NCI-H82 (cell line): ENCODE measurements at places on chromosomes 4 and X.

DNA sequence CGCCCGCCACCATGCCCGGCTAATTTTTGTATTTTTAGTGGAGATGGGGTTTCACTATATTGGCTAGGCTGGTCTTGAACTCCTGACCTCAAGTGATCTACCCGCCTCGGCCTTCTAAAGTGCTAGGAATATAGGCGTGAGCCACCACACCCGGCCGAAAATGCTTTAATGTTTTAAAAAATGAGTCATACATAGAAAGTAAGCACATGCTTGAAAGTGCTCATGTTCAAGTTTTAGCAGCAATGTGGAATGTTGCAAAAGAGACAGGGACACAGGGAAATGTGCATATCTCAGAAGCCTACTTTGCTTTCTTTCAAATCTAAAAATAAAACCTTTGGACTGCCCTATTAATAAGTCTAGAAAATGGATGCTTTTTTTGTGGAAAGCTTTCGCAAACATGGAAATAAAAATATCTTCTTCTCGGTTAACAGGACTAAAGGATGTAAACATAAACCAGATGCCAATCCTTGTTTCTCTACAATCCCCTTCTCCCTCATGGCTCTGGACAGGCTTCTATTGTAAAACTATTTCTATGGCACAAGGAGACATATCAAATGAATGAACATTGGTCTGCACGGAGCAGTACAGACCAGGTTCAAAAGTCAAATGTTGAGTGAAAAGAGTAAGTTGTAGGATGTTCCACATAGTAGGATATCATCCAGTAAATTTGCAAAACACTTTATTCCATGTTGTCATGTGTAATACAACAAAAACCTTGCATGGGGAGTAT is 15.0 kb downstream of the MECP2 start:
- DNase-seq: no peak

- DNase-seq: no peak
These were observed 60.1 kb downstream of the RFC1 start for GRCh38 chr4:39305912-39306677.

- no peak for DNase-seq
These were observed 186.7 kb upstream of the NOCT start for GRCh38 chr4:138828926-138829325.

GRCh38 chrX:69014200-69014599 is 151.1 kb downstream of the PJA1 start:
- no peak for DNase-seq

- DNase-seq: peak; percentile 1
These were observed 61.2 kb upstream of the CAMK2D start for GRCh38 chr4:113822555-113823290.

DNA sequence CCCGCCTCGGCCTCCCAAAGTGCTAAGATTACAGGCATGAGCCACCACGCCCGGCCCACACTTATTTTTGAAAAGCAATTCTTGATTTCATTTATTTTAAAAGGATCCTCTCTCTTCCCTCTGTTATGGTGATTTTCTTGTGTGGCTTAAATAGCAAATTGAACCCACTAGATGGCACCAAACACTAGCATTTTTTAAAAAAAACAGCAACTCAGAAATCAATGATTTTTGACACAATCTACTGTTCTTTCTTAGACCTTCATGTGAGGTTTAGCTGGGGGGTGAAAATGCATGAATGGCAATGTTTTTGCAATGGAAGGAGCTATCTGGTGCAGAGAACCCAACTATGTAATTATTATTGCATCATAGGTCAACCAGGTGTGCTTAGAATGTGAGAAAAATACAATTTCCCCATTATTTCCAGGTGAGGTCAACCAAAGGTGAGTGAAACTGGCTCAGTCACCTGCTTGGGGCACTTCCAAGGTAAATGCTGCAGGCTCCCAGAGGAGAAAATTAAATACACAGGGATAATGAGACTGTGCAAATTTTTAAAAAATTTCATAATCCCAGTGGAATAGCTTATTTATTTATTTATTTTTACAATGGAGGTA is 226.7 kb upstream of the PRKX start:
- DNase-seq: peak; percentile 10

GRCh38 chrX:38138157-38138891 is 82.3 kb downstream of the SRPX start:
- DNase-seq: peak; percentile 80

DNA sequence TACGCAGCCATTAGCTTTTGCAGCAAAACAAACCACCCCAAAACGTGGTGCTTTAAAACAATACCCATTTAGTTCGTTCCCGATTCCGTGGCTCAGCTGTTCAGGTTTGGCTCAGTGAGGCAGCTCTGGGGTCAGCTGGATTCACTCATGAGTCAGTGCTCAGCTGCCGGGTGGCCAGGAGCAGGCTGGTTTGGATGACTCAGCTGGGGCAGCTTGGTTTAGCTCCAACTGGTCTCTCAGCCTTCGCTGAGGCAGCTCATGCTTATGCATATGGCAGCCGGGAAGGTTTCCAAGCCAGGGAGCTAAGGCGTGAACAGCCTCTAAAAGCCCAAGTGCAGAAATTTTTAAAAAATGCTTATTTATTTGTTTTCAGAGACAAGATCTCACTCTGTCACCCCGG is 13.3 kb upstream of the CD99 start:
- DNase-seq: no peak

DNA sequence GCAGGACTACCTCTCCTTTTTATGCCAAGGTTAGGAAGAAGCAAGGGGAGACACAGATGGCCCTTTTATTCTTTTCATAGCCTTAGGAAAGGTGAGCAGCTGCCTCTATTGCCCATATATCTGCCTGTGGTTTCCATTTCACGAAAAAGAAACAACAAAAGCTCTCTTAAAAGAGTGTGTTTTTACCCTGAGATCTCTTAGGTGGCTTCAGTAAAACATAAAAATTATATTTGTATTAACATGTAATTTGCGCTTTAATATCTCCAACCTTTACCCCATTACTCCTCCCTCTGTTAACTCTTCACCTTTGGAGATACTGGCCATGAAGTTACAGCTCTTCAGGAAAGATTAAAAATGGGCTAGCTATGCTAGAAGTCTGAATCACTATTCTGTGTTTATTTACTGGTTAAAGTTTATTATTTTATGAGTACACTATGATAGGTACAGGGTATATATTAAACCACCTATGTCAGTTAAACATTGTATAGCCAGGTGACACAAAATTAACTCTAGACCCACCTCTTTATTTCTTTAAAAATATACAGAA is 15.0 kb upstream of the SULT1B1 start:
- DNase-seq: no peak

GRCh38 chr4:129261584-129261983 is 165.6 kb downstream of the C4orf33 start:
- DNase-seq: peak; percentile 90

- DNase-seq: no peak
These were observed 4.7 kb upstream of the KLF3 start for GRCh38 chr4:38659346-38659745.

DNA sequence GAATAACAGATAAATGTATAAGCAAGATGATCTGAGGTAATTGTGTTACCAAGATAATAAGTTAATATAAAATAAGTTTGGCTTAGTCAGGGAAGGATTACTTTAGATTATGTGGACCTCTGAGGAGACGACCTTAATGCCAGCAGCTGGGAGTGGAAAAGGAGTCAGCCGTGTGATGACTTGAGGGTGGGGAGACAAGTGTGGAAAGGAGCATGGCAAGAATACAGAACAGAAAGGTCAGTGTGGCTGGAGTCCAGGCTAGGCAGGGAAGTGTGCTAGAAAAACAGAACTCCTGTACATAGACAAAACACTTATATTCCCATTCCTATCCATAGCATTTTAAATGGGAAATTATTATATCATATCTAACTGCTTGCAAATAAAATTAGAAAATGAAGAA is 138.8 kb downstream of the PDLIM5 start:
- DNase-seq: peak; percentile 32

DNA sequence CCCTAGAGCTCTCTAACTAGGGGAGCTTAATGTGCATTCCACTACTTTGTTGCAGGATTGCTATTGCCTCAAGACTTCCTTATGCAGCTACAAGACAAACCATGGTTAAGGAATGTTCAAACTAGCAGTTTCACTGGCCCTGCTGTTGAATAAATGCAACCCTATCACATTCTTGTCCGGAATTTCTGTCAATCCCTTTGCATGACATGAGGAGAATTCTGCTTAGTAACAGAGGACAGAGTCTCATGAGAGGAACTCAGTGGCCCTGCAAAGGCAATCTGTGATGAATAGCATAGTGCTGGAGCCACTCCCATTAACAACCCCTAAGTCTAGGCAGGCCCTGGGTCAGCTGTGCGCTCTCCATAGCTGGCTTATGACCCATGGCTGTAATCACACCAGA is 30.7 kb upstream of the SGMS2 start:
- no peak for DNase-seq

DNA sequence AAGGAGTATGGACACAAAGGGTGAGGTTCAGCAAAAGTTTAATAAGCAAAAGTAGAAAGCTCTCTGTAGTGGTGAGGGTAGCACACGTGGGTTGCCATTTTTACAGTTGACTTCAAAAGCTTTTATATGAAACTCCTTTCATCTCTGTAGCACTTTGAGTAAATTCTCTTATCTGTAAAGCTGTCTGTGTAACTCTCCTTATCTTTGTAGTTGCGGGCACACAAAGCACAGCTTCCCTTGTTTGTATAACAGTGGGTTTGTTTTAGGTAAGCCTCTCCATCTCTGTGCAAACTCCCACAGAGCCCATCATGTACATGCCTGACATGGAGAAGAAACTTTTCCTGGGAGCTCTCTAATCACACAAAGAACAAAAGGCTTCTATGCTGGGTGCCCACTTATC is 325.9 kb upstream of the PABPC5 start:
- no peak for DNase-seq

DNA sequence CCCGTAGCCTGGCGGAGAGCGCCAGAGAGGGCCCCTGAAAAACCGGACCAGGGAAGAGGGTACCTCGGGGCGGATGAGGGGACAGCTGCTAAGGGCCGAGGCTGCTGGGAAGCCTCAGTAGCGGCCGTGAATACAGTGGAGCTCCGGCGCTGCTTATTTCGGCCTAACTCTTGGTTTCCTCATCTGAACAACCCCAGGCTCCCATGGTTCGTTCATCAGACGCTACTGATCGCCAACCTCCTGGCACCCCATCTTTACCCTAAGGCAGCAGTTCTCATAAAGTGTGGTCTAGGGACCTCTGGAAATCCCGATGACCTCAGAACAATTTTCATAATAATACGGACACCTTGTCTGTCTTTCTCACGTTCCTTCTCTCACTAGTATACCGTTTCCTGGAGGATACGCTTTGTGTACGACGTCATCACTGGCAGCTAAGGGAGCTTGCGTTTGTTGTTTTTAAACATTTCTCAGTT is 645 bp upstream of the RAB28 start:
- DNase-seq: peak; percentile 52

DNA sequence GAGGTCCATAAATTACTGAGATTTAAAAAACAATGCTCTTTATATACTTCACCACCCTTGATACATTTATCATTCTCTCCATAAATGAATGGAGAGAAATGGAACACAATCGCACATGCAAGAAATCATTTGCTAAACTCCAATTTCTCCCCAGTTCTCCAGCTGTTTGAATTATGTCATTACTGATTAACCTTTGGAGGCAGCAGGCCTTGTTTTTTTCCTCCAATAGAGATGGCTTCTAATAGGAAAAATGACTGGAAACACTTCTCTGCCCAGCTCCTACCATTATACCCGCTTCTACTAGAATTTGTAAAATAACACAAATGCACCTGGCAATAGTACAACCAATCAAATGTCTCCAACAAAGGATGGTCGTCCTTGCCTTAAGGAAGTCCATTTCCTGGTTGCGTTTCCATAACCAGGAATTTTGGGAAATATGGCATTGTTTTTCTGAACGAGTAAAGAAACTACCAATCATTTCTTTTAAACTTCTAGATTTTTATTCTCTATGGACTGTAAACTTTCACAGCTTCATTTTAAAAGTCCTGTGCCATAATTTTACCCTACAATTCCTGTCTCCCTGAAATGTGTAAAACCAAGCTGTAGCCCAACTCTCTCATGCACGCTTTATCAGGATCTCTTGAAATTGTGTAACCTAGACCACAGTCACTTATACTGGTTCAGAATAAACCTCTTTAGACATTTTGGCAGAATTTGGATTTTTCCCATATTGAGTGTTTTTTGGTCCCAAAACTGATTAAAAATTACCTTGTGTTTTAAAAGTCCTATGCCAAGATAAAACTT is 60.1 kb downstream of the APBB2 start:
- DNase-seq: no peak

DNA sequence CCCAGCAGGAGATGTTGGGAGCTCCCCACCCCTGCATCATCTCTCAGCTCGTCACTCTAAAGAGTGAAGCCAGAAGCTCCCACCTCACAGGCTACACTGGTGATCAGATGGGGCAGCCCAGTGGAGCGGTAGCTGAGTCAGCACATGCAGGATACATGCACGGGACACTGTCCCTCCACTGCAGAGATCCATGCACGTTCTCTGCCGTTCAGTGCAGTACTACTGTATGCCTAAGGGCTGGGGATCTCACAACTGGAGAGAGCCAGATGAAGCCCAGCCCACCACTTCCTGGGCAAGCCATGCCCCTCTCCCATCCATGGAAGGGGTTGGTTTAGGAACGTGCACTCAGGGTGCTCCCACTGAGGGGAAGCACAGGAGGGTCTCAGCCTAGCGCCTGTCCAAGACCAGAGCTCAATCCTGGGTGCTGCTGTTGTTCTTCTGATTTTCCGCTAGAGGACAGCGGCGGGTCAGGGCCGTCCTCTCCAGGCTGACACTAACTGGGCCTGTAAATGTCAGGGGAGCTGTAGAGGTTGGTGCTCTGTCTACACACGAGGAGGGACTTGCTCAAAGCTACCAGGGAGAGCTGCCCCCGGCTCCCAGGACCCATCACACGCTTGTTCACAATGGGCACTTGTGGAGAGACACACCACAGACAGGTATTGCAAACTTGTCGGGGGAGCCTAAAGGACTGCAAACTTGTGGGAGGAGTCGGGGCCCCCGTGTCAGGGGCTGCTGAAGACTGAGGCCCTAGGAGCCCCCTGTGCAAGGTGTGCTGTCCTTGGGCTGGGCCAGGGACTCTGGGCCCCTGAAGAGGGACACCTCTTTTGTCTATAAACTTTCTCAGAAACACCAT is 18.2 kb upstream of the ABLIM2 start:
- DNase-seq: peak; percentile 56

- no peak for DNase-seq
These were observed 17.6 kb upstream of the CXCL5 start for GRCh38 chr4:74016068-74016467.

DNA sequence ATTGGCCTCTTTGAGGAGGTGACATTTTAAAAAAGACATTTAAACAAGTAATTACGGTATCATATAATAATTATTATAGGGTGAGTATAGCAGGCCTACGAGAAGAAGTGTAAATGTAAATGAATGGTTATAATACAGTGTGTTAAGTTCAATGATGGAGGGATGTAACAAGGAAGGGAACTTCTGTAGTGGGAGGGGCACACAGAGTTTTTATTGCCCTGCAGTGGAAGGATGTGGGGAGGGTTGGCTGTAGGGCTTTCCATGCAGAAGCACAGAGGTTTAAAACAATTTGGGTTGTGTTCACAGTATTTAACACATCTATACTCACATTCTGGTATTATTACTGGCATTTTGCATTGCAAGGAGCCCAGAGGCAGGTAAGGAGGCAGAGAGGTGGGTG is 41.1 kb downstream of the AFF1 start:
- no peak for DNase-seq
